ENCODE measurements at places on chromosomes 2 and 18.
A peak's percentile ranks its signal among the peaks of the same experiment; 100 is the strongest.

DNA sequence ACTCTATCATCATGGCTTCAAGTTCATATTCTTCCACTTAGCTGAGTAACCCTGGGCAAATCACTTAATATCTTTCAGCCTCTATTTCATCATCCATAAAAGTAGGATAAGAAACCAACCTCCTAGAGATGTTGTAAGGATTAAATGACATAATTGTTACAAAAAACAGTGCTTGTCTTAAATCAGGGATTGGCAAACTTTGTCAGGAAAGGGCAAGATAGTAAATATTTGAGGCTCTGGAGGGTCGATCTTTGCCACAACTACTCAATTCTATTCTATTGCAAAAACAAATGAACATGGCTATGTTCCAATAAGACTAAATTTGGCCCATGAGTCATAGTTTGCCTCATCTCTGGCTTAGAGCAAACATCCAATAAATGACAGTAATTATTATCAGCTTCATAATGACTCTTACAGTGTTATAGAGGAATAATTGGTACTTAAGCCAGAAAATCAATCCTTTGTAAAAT is 184.7 kb downstream of the SATB2 start:
- DNase-seq, result peak; percentile 73

DNA sequence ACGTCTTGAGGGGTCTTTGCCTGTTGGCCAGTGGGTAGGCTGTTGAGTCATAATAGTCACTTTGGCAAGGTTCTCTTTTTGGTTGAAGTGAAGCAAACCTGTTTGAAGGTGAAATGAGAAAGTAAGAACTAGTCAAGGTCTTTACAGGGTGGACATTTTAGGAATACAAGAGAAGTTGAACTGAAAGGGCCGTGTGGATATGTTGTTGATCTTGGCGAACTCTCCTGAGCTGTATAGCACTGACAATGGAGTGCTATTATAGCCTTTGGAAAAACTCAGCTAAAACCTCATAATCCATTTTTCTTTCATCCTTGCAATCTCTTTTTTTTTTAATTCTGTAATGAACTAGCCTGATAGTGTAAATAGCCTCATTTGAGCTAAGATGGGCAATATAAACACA is 248.1 kb downstream of the MEIS1 start:
- DNase-seq, result no peak

DNA sequence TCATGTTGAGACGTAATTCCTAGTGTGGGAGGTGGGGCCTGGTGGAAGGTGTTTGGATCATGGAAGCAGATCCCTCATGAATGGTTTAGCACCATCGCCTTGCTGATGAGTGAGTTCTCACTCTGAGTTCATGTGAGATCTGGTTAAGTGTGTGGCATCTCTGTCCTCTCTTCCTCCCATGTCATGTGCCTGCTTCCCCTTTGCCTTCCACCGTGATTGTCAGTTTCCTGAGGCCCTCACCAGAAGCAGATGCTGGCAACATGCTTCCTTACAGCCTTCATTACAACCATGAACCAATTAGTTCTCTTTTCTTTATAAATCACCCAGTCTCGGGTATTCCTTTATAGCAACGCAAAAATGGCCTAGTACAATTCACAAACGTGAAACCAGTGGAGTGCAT is 14.6 kb upstream of the MCM6 start:
- no peak for DNase-seq

- DNase-seq, result peak; percentile 21
These were observed 53.8 kb downstream of the TMEM200C start for GRCh38 chr18:5841518-5841917.

- DNase-seq, result no peak
These were observed 15.0 kb upstream of the GMPPA start for GRCh38 chr2:219483451-219484342.

- DNase-seq, result peak; percentile 80
These were observed 4.7 kb upstream of the KCNE4 start for GRCh38 chr2:223047260-223047761.

DNA sequence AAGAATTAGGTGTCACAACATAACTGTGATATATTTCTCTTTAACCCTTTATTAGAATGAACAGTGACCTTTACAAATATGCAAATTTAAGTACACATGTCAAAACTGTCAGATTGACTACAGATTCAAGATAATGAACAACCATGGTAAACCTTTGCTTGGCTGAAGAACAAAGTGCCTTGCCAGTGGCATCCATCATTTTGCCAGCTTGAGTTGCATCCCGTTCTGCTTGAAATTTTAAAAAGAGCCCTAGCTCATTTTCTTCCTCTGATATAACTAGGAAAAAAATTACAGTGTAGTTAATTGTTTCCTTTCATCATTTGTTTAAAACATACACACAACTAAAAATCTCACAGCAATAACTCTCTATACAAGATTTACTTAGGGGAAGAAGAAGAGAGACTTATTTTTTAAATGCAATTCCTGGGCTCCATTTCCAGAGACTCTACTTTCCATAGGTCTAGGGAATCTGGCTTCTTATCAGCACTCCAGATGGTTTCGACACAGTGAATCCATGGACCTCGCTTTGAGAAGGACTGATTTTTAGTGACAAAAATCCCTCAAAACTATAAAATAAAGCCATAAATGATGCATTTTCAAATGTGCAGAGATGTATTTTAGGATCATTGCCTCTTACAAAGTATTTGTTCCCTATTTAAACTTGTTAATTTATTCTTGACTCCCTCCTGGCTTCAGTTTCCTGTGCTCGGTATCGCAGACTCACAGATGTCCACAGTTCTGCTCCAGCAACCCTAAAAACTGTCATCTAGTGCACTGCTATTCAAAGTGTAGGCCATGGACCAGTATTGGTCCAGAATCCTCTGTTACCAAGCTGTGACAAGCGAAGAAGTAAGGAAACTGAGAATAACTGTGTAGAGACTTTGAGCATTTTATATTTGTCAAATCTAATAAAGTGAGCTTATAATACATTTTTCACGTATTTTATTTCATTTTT is 50.1 kb downstream of the ICA1L start:
- no peak for DNase-seq

- peak; percentile 67 for DNase-seq
These were observed 105.7 kb downstream of the TPO start for GRCh38 chr2:1518867-1519530.

DNA sequence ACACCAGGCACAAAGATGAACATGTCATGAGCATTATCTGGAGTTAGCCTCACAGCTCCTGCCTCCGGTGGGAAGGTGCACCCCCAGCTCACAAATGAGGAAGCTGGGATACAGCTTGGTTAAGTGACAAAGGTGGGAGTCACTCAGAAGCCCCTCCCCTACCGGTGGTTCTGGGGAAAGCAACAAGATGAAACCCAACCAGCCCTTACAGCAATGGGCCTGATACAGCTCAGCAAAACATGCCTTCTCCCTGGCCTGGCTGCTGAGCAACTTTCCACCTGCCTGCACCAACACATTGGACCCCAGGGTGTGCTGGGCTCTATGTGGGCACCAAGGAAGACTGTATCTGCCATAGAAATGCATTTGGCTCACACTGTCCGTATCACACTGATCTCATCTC is 113.2 kb downstream of the GYPC start:
- no peak for DNase-seq

- DNase-seq, result peak; percentile 74
These were observed 58.1 kb upstream of the PELI1 start for GRCh38 chr2:64202206-64202845.

DNA sequence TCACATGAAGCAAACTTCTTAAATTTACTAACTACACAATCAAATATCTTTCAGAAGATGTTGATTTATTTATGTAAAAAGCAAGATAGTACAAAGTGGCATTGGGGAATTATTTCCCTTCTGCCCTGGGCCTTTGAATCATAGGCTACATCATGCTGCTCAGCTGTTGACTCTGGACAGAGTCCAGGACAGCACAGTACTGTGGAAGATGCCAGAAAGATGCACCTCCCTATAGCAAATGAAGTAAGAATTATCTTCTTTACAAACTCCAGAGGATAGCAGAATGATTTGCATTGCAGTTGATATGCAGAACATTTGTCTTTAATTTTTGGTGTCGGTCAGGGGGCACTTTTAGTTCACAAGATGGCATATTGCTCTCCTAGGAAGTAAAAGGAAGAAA is 1354.5 kb upstream of the ZEB2 start:
- peak; percentile 92 for DNase-seq

GRCh38 chr2:65282477-65283053 is 54.9 kb downstream of the ACTR2 start:
- DNase-seq, result no peak

DNA sequence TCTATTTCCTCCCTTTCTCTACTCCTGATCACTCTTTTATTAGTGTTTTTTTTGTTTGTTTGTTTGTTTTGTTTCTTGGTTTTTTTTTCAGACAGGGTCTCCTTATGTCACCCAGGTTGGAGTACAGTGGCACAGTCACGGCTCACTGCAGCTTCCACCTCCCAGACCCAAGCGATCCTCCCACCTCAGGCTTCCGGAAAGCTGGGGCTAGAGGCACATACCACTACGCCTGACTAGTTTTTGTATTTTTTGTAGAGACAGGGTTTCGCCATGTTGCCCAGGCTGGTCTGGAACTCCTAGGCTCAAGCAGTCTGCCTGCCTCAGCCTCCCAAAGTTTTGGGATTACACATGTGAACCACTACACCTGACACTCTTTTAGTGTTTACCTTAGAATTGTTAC is 122.3 kb downstream of the ATL2 start:
- no peak for DNase-seq

DNA sequence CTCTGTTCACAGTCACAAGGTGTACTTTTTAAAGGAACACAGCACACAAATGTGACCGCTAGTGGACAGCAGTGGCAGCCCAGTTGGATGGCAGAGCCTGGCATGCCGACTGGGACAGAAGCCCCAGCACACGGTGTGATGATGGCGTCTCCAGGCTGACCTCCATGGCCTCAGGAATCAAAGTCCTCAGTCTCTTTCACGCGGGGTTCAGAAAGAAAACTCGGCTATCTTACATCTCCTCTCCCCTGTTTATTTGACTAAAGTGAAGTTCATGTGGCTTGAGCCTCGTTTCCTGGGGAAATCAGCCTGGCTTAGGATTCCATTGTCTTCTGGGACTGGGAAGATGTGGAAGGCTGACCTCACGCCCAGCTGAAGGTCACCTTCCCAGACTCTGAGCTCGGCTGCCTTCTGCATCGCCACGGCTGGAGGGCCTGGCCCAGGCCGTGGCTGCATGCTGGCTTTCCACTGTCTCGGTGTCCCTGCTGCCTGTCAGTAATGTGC is 56.1 kb downstream of the ASAP2 start:
- DNase-seq, result peak; percentile 28

GRCh38 chr18:79681484-79682387 is 2.1 kb downstream of the CTDP1 start:
- DNase-seq, result peak; percentile 7

- DNase-seq, result no peak
These were observed 40.0 kb upstream of the NCKAP5 start for GRCh38 chr2:133608291-133608690.

- DNase-seq, result no peak
These were observed 135.4 kb downstream of the TMEM17 start for GRCh38 chr2:62370321-62371250.

- DNase-seq, result no peak
These were observed 530.7 kb downstream of the ZNF804A start for GRCh38 chr2:185128996-185129395.

- no peak for DNase-seq
These were observed 43.4 kb downstream of the ZNF516 start for GRCh38 chr18:76451396-76452331.

DNA sequence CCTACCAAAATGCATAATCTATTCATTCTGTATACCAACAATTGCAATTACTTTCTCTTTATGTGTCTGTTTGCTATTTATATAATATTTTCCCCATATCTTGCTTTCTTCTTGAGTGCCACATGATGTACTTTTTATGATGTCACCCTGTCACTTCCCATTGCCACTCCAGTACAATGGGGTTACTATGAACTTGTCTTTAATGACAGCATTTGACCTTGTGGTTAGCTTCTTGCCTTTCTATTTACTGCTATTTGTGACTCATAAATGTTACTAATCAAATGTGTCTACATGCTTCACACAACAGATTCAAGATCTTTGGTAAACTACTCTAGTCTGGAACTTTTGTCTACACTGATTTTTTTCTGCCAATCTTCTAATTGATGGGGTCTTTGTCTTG is 486.3 kb downstream of the NR4A2 start:
- no peak for DNase-seq

- DNase-seq, result no peak
These were observed 250.8 kb upstream of the ACVR2A start for GRCh38 chr2:147594038-147594437.

DNA sequence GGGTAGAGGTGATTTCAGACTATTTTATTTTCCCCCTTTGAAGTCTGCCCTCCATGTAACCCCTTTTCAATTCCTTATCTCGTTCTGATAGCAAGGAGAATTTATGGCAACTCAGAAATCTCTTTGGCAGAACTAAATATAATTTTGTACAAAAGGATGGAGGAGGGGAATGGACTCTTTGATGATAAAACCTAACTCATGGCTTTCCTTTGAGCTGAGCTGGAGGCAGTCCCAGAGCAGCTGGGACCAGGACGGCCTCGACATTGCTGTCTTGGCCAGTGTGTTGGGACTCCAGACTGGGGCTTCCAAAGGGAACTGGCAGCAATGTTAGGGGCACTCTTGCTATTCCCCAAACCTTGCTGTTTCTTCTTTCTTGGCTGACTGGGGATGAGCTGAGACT is 47.7 kb downstream of the PAX8 start:
- DNase-seq, result no peak

GRCh38 chr2:16660114-16660513 is 5.5 kb downstream of the CYRIA start:
- no peak for DNase-seq

DNA sequence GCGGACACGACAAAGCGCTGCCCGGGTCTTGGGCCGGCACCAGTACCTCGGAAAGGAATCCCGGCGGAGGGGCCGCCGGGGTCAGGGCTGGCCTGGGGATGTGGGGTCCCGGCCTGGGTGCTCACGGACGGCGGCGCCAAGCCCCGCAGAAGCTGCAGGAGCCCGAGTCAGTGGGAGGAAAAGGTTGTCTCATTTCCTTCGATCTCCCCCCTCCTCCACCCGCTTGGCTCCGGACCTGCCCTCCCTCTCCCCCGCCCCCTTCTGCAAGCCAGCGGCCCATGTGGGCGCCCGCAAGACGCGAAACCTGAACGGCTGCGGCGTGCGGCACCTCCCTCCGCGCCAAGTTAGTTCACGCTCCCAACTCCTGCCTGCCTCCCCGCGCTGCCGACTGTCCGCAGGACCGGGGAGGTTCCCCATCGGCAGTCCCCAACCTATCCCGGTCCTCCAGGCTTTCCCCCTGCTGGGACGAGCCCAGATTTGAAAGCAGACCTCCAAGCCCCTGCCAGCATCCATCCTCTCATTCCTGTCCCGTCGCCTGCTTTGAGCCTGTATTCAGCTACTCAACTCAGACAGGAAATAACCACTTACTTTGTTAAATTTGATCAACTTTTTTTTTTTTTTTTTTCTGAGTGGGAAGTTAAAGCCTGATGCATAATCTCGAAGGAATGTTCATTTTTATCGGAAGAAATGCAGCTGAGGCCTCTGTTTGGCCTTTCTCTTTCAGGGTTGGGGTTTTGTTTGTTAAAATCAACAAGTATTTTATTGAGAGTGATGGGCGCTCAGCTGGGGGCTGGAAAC is at the start of gene EVA1A:
Gene EVA1A (minus strand): TSS at position 172 of the 798 bp plus-strand sequence. CDS start 42,799 bp downstream, outside the sequence.
- peak; percentile 82 for DNase-seq

GRCh38 chr18:58116818-58117217 is 72.8 kb downstream of the NEDD4L start:
- no peak for DNase-seq

GRCh38 chr2:56812432-56812831 is 628.6 kb downstream of the CCDC85A start:
- DNase-seq, result no peak

Data from choroid plexus epithelial cell (primary cell).